ENCODE measurements at places on chromosomes 7 and 10.

DNA sequence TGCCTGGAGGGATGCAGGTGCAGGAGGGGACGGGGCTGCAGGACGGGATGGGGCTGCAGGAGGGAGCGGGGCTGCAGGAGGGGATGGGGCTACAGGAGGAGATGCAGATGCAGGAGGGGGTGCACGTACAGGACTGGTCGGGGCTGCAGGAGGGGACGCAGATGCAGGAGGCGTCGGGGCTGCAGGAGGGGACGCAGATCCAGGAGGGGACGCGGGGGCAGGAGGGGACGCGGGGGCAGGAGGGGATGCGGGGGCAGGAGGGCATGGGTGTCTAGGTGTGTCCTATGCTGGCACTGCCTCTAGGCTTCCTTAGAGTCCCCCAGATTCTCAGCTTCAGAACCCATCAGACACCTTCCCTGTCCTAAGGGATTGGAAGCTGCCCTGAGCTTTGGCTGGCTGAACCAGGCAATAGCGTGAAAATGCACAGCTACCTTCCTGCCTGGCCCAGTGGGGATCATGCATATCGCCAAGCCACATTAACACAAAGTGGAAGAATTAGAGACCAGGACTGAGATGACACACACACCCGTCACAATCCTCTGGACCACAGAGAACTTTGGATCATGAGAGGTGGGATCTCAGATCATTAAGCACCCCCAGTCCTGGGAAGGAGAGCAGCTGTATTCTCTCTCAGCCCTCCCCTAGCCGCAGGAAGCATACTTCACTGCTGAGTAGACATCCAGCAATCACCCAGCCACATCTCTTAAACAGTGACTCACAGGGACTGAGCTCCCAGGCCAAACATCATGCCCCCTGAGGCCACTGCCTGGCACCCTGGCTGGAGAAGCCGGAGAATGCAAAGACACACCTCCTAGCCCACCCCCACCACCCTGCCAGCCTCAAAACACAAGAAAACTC is 67.3 kb downstream of the VWA2 start:
- peak; percentile 94 for DNase-seq

GRCh38 chr10:133142523-133143199 is 17.4 kb upstream of the KNDC1 start:
- DNase-seq, result no peak

DNA sequence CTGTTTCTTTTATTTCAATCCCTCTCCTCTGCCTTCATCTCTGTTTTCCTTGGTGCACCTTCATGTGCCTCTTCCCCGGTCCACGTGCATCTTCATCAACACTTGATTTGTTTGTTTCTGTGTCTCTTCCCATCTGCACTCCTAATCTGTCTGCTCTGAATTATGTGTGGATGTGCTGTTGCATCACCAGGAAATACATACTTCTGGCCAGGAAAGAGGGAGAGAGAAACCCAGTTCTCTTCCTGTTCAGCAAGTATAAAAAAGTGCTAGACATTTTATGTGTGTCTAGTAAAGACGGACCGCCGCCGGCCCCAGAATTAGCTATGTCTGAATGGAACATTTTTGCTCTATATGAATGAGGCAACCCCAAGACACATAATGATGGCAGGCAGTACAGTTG is 93.8 kb downstream of the CALD1 start:
- DNase-seq, result no peak

DNA sequence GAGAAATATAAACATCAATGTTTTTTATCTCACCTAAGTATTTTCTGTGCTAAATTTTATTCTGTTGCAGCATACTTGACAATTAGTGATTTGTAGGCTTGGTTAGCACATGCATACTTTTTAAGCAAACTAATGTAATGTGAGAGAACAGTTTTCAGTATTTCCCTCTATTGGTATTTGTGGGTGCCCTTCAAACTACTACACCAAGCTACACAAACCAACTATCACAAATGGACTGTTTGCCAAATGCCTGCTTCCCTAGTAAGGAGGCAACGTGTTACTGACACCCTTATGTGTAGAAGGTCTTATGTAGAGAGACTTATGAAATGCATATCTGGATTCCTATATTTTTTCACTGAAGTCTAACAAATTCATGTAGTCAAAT is 98.4 kb upstream of the FZD1 start:
- peak; percentile 13 for DNase-seq

DNA sequence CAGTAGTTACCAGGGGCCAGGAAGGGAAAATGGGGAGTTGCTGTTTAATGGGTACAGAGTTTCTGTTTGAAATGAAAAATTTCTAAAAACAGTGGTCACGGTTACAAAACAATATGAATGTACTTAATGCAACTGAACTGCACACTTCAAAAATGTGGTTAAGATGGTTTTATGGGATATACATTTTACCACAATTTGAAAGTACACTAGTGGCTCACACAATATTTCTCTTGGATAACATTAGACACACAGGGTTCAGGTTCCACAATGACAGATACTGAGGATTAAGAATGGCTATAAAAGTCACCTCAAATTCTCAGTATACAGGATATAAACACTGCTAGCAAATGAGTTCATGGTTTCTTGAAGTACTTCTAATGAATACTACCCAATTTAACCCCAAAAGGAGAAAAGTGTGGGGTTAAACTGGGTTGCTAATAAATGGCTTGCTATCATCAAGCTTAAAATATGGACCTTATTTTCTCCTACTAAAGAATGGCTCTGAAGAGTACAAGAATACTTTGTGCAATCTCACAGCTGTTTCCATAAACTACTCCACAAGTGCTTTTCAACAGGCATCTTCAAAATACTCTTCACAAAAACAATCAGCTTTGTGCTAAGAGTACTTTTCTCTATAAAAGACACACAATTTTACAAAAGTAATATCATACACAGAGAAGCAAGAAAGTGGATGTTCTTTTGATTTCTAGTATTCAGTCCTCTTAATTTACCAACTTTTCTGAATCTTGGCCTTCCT is 92.9 kb downstream of the SRPK2 start:
- DNase-seq, result no peak

Measured in HFFc6 (cell line).